ENCODE measurements at places on chromosomes 3 and 15. TPM values are rescaled to one million over a fixed set of nuclear protein-coding genes. Genes with fewer than 3 reads are reported as not detected.

Gene AGTR1
- total RNA-seq = 5.1 TPM

- DNase-seq = no peak
Measured at GRCh38 chr15:57562196-57562769, 29.4 kb upstream of the MYZAP start.

GRCh38 chr3:178494386-178494785 lies 41.9 kb upstream of the KCNMB2 start:
- DNase-seq = peak; percentile 46

DNA sequence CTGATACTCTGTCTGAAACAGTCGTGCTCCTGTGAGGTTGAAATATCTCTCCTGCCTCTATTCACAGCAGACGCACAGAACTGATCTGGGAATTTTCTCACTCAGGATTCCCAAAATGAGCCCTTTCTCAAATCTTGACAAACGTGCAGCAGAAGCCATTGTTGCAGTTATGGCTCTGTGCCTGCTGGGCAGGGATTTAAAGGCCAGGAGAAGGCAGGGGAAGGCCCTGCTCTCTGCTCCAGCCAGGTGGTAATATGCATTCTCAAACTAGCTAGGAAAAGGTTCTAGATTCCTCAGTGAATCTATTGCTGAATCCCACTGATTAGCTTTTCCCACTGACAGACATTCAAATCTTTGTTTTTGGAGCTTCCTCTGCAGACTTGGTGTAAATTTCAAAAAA lies 2.2 kb downstream of the MINAR1 start:
- DNase-seq = no peak

GRCh38 chr3:56700151-56700550 lies 17.1 kb upstream of the TASOR start:
- DNase-seq = no peak

DNA sequence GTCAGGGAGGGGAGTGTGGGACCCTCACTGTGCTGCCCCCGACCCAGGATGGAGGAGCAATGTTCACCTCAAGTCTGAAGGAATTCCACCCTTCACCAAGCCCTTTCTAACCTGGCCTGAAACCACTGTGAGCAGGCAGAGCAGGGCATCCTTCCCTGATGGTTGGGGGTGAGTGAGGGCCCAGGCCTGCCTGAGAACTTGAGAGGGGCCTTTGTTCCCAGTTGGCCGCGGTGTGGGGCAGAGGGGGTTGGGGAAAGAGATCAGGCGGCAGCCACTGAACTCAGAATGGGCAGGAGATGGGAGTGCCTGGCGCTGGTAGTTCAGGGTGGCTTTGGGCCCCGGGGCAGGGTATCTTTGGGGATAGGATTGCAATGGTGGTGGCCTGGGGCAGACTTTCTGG lies 103.5 kb upstream of the RPL32 start:
- no peak for DNase-seq

GRCh38 chr3:71649757-71650156 lies 66.2 kb upstream of the FOXP1 start:
- no peak for DNase-seq

Gene FAM3D
- total RNA-seq = not detected

DNA sequence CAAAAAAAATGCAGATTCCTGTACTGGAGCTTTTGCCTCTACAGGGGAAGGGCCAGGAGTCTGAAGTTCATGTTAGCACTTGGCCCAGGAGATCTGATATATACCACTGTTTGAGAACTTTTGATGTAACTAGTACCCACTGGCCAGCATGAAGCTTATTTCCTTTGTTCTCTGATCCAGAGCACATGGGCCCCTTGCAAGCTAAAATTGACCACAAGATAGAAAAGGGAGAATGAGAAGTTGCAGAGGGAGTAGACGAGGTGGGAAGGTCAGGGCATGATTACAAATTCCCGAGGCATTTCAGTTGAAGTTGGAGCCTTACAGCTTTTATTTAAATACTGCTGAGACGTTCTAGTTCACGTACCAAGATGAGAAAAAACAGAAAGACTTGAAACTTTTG lies 28.2 kb downstream of the TGM4 start:
- no peak for DNase-seq

- peak; percentile 97 for DNase-seq
Measured at GRCh38 chr15:82132742-82133141, 86.9 kb upstream of the MEX3B start.

Gene MST1
- 7.7 TPM for total RNA-seq

- no peak for DNase-seq
Measured at GRCh38 chr3:81463781-81464180, 297.7 kb downstream of the GBE1 start.

Gene ESYT3
- 1.0 TPM for total RNA-seq

DNA sequence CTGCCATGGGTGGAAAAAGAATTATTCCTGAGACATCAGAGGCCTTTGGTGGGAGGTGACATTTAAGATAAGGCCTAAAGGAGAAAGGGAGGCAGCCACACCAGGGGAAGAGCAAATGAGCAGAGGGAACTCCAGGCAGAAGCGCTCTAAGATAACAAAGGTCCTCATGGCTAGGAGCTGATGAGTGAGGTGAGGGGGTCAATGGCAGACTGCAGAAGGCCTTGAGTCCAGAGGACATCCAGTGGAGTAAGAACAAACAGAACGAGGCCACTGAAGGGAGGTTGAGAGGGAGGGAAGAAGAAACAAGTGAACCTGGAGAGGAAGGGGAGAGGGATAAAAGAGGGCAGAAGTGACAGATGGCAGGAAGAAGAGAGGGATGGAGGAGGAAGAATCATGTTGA lies 97.3 kb downstream of the CTNNB1 start:
- no peak for DNase-seq

Gene HGD
- total RNA-seq = 0.06 TPM

DNA sequence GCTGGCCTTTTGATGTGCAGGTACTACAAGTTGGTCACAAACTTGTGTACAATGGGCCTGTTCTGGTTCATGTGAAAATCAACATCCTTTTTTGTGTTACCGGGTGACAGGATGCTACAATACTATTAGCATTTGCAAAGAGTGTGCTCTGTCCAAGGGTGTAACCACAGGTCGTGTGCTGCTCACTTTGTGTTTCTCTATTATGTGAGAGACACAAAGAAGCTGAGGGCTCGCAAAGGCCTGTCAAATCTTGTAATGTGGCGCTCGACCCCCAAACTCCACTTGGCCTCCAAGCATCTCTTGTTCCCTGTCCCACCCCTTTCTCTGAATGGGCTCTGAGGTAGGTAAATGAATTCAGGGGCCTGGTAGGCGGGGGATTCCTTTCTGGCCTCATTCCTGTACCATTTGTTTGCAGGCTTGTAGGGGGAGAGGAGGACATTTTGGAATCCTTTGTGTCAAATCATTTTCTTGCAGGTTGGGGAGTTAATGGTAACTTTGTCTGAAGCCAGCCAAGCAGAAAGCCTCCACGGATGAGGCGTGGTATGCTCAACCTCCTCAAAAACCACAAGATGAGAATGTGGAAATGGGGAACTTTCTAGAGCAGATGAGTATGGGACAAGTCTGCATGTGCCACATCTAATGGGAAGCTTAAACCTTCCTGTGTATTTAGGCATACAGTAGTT lies 109.1 kb downstream of the OPA1 start:
- DNase-seq = no peak

- no peak for DNase-seq
Measured at GRCh38 chr3:122357828-122358702, 25.0 kb downstream of the MIX23 start.

Gene SLC28A1
- total RNA-seq = not detected

DNA sequence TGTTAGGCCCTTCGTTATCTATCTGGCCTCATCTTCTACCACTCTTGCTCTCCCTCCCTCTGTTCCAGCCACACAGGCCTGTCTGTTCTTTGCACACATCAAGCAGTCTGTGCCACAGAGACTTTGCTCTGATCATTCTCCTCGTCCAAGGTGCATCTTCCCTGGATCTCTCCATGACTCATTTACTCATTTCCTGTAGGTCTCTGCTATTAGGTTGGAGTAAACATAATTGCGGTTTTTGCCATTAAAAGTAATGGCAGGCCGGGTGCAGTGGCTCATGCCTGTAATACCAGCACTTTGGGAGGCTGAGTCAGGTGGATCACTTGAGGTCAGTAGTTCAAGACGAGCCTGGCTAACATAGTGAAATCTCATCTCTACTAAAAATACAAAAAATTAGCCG lies 9.5 kb upstream of the C3orf49 start:
- no peak for DNase-seq

- peak; percentile 48 for DNase-seq
Measured at GRCh38 chr15:68817304-68818065, 3.2 kb downstream of the ANP32A start.

Gene P2RY1
- not detected for total RNA-seq

Gene PAK6
- total RNA-seq = not detected

Gene SUSD5
- total RNA-seq = 22.8 TPM

DNA sequence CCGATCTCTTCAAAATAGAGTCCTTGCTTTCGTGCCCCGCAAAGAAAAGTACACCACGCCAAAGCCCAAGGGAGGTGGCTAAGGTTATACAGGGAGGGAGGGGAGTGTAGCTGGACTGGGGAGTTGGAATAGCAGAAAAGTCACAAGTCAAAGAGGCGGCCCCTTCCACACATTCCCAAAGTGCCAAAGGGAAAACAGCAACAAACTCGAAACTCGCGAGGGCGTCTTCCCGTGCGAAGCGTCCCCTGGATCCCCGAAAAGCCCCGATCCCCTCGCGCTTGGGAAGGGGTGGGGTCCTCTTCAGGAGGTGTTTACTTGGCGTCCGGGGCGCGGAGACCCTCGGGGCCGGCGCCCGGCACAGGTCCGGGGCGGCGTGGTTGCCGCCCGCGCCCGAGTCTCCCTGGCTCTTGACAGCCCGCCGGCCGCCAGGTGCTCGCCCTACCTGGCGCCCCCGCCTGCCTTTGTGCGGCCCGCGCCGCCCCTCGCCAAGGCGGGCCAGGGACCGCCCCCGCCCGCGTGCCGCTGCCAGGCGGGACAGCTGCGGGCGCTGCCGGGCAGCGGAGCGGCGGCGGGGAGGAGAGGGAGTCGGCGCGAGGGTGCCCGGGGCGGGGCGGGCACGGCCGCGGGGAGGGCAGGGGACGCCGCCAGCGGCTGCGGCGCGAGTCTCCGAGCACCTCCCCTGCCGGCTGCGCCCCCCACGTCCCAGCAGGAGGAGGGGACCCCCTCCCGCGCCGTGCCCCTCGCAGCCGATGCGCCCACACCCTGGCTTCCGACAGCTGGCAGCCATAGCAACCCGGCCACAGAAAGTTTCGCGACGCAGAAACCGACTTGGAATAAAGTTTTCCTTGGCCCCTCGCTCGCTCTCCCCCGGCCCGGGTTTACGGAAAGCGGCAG lies 966 bp downstream of the MYO1E start:
- DNase-seq = peak; percentile 31

Gene FEZF2
- not detected for total RNA-seq

Gene DNAH12
- 0.77 TPM for total RNA-seq

GRCh38 chr15:63601704-63602185 lies 4.6 kb downstream of the FBXL22 start:
- DNase-seq = peak; percentile 15

Gene ELL3
- 1.3 TPM for total RNA-seq

GRCh38 chr3:8327739-8328138 lies 173.9 kb upstream of the LMCD1 start:
- no peak for DNase-seq

Gene TRPM1
- total RNA-seq = not detected

Measured in LHCN-M2 (cell line).